ENCODE measurements at places on chromosomes 4 and X.

DNA sequence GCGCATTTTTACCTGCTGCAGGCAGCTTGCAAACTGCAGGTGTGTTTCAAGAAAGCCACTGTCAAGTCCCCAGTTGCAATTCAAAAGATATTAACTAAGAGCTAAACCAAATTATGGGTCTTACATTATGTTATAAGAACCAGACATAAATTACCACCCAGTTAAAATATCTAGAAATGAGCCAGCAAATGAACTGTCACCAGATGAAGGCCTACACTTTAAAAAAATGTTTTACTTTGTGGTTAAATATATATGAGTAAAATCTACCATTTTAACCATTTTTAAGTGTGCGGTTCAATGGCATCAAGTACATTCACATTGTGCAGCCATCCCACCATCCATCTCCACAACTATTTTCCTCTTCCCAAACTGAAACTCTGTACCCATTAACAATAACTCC, 32.0 kb upstream of the TMEM131L start:
- DNase-seq = no peak

GRCh38 chr4:186808630-186809018, 85.0 kb upstream of the FAT1 start:
- no peak for DNase-seq

- DNase-seq = no peak
Measured at GRCh38 chrX:73765776-73766430, 202.9 kb downstream of the CHIC1 start.

DNA sequence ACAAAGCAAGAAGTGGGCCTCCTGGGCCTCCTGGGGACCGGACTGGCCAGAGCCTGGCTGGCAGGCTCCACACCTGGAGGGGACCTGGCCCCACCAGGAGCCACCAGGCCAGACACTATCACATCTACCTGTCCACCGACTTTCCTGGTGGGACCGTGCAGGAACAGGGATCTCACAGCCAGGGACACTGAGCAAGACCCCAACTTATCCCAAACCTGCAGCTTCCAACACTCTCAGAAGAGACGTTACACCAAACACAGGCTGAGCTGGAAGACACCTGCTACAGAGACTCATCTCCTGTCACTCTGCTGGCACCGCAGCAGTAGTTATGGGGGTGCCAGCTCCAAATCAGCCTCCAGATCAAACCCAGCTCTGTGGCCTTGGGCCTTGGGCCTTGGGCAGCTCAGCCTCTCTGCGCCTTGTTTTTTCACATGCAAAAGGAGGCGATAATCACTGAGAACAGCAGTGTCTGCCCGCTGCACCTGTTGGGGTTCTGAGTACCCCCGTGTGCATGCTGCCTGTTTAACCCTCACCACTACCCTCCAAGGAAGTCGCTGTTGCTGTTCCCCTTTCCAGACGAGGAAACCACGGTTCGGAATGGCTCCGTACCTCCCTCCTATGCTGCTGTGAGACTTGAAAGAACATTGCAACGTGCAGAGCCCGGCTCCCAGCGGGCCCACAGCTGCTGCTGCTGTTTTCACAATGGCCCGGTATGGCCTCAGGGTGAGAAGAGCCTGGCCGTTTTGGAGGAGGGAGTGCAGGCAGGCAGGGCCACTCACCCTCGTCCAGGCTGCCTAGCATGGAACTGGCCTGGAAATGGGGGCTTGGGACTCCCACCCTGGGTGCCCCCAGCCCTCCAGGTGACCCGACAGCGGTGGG, 69.6 kb downstream of the ADRA2C start:
- DNase-seq = no peak

DNA sequence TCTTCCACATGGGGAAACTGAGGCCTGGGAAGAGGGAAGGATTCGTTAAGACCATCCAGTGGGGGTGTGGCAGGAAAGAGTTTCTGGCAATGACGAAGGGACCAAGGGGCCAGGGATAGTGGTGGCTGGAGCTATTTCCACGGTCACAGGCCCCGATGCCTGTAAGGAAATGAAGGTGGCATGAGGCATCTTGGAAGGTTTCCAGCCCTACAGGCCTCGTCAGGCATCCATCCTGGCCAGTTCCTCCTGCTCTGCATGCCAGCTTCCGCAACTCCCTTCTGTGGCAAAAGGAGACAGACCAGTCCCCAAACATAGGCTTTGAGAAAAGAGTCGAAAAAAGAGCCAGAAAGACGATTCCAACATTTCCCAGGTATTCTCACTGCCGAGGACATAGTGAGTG, 9.2 kb upstream of the C4orf50 start:
- DNase-seq = no peak

Data from stimulated activated CD4-positive, alpha-beta T cell treated with anti-CD3 and anti-CD28 coated beads, Interleukin-15, amount 100 ng/mL, for 48 hours (primary cell).